Neural crest cell (in vitro differentiated cells): ENCODE measurements at places on chromosomes 6 and 20. TPM values are rescaled to one million over a fixed set of nuclear protein-coding genes. Genes with fewer than 3 reads are reported as not detected.

- no peak for DNase-seq
Measured at GRCh38 chr6:170094686-170095272, 196.1 kb downstream of the DLL1 start.

DNA sequence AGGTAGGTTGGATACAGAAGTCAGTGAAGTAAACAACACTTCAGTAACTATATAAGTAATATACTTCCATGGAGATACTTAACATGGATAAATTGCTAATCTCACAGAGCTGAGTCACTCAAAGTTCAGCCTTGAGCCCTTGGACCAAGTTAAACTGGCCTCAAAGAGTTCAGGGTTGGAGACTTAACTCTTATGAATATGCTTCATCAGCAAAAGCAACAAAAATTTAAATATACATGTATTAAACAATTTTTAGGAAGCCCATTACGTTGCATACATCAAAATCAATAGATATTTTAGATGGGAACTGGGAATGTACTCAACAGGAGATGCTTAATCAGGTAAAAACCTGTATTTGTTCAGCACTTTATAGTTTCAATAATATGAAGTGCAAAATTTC is 12.2 kb downstream of the MTCL3 start:
- no peak for DNase-seq

GRCh38 chr6:138115201-138115600 is 8.0 kb upstream of the PERP start:
- DNase-seq = no peak

The PLCB4 gene
- total RNA-seq = 51.4 and 53.3 TPM in 2 replicates

The SUMO4 gene
- 1.8 and 2.4 TPM in 2 replicates for total RNA-seq

DNA sequence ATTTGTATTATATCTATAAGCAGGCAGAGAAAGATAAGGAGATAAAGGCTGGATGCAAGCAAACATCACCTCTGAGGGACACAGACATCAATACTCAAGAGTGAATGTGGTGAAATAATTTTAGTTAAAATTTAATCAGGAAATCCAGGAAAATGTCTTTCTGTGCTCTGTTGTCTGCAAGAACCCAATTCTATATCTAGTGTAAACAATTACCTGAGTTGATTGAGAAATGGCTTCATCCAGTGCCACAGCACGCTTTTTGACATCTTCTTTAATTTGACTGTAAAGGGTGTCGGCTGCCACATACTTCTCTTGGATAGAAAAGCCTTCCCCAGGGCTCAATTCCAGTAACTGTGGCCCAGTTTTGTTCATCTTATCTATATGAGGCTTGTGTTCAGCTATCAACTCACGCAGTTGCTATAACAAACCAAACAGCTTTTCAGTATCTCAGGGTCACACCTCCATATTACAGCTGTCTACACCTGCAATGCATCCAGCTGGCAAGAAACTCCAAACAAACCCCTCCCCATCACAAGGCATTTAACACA is 131.6 kb downstream of the DST start:
- DNase-seq = no peak

The PTCRA gene
- not detected in 2 replicates for total RNA-seq

DNA sequence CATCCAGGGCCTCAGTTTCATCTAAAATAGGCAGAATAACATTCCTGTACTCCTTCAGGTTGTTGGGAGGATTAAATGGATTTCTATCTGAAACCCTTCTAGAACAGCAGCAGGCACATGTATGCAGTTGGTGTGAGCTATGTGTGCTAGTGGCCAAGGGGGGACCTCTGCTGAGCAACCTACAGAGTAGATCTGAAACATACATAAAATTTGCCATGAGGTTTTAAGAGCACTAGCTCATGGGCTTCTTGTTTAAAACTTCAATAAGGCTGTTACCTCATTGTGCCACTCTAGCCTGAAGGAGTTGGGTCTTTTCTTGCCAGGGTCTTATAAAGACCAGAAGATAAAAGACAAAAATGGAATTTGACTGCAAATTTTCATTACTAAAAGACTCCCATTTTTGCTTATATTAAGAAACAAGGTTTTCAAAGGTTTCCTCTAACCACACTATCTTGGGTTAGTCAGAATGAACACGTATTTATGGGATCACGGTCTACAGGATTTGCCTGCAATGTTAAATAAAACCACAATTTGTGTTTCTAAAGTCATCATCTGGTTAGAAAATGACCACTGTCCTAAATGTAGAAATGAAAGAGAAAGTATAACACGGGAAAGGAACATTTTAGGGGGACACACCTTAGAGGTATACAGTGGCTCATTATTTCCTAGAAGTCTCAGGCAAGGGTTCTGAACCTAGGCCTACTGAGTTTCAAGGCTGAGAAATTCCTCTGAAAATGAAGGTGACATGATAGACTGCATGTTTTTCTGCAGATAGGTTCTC is 144.9 kb upstream of the OLIG3 start:
- no peak for DNase-seq

- DNase-seq = no peak
Measured at GRCh38 chr20:14234666-14235295, 102.6 kb downstream of the FLRT3 start.

DNA sequence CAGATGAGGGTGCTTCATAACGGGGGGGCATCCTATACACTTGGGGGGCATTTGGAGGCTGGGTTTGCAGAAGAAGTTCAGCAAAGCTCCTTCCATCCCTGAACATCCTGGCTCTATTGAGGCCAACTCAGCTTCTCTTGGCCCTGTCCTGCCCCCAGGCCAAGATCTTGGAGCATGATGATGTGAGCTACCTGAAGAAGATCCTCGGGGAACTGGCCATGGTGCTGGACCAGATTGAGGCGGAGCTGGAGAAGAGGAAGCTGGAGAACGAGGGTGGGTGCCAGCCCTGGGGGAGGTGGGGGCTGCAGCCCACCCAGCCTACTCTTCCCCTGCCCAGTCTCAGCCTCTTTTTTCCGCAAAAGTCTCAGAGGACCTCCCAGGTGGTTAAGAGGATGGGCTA is 17.2 kb downstream of the GDAP1L1 start:
- no peak for DNase-seq

- no peak for DNase-seq
Measured at GRCh38 chr6:7468382-7469081, 72.9 kb upstream of the DSP start.

DNA sequence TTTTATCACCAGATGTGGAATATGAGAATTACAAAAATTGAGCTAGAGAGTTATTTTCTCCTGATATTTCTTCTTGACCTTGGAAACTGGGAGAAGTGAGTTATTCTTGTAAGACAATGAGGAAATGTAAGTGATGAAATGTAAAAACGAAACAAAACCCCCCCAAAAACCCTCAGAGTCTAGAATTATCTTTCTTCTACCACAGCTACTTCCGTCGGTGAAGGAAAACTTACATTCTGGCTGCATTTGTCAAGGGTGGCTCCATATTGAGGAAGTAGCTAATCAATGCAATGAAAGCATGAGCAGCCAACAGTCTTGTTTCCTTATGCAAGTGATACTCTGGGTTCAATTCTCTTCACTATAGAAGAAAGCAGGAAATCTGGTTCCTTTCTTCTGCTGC is 661.7 kb upstream of the CITED2 start:
- DNase-seq = no peak

- no peak for DNase-seq
Measured at GRCh38 chr6:119196715-119197114, 118.3 kb upstream of the FAM184A start.

The MARCKS gene
- total RNA-seq = 376 and 380 TPM in 2 replicates

The SYCP2 gene
- total RNA-seq = 1.9 and 2.3 TPM in 2 replicates

- DNase-seq = no peak
Measured at GRCh38 chr6:124520514-124520913, 441.7 kb upstream of the RNF217 start.

GRCh38 chr6:2245877-2246863 is 765 bp upstream of the GMDS start:
- DNase-seq = no peak

- no peak for DNase-seq
Measured at GRCh38 chr6:46989398-46989797, 52.7 kb downstream of the ADGRF1 start.

The COL9A3 gene
- 3.8 and 4.6 TPM in 2 replicates for total RNA-seq

The NHLRC1 gene
- total RNA-seq = 0.72 and 0.93 TPM in 2 replicates

GRCh38 chr6:115945306-115945705 is 115.4 kb downstream of the FRK start:
- no peak for DNase-seq

The TBXT gene
- total RNA-seq = not detected in 2 replicates

The CAGE1 gene
- total RNA-seq = 0.16 and 0.20 TPM in 2 replicates

GRCh38 chr20:10111959-10112250 is 77.1 kb downstream of the ANKEF1 start:
- no peak for DNase-seq

DNA sequence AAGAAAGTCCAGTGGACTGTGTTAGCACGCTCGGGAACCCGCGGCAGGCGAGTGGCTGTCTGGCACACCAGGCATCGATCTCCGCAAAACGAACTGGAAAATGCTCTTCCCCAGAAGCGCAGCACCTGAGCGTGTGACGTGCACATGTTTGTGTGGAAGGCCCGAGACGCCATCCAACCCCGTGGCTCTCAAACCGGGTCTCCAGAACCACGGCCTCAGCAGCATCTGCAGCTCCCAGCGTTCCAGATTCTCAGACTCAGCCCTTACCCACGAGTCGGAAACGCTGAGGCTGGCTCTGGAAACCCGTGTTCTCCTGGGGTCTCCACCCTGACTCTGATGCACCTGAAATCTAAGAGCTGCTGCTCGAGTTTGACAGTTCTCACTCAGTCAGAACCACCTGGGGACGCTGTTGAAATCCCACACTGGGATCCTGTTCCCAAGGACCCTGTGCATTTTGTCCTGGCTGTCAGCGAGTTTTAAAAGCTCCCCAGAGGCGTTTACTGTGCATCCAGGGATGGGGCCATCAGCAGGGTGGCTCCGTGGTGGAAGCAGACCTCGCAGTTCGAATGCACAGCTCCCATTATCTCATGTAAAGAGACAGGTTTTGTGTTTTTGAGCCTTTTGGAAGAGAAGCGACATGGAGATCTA is 69.0 kb downstream of the DLL1 start:
- no peak for DNase-seq

DNA sequence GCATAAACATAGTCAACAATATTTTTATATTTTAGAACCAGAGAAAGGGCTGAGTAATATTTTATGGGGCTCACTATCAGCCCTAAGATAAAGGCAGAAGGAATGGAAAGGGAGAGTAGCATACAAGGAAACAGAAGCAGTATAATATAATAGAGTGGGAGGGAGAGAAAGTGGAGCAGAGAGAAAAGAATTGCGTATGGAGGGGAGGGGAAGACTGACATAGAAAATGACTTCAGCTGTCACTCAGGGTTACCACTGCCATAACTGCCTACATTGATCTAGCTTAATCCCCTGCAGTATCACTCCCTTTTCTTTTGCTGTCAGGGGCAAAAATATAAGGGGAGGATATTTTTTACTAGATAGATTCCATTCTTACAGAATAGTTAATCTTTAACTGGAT is 1133.5 kb upstream of the MAP3K7 start:
- DNase-seq = no peak

The C4A gene
- total RNA-seq = 5.6 and 10.1 TPM in 2 replicates
